ENCODE measurements at places on chromosomes 6 and 20. TPM values are rescaled to one million over a fixed set of nuclear protein-coding genes. Genes with fewer than 3 reads are reported as not detected.

ZNF311 gene
- not detected for polyA plus RNA-seq

TAGAP gene
- 0.14 TPM for polyA plus RNA-seq

PHACTR1 gene
- polyA plus RNA-seq: 38.5 TPM

GRCh38 chr20:44810391-44811149 lies at the start of gene RIMS4:
Gene RIMS4 (minus strand): TSS chr20:44810546. CDS start chr20:44810271, 275 bp downstream.
- peak; percentile 74 for DNase-seq

DNA sequence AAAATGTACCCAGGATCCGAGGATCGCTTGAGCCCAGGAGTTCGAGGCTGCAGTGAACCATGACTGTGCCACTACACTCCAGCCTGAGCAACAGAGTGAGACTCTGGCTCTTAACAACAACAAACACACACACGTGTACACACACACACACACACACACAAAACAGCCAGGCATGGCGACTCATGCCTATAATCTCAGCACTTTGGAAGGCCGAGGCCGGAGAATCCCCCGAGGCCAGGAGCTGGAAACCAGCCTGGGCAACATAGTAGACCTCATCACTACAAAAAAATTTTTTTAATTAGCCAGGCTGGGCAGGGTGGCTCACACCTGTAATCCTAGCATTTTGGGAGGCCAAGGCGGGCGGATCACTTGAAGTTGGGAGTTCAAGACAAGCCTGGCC lies 23.3 kb upstream of the ARFGEF2 start:
- DNase-seq: no peak

Data from brain (organoid and tissue), 16 donors.